GM04504 (cell line): ENCODE measurements at places on chromosomes 6 and 20.

DNA sequence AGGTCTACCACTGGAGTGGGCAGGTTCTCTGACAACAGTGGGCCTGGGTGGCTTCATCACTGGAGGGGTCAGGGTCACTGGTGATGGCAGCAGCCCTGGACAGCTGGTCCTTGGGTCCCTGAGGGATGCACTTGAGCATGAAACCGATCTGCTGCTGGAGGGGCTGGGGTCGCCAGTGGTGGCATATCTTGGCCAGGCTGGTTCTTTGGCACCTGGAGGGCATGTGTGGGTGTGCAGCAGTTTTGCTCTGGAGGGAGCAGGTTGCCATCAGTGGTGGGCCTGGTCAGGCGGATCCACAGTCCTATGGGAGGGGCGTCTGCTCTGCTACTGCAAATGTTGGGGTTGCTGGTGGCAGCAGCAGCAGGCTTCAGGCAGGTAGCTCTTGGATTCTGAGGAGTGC is 117.0 kb downstream of the AIG1 start:
- DNase-seq: no peak

GRCh38 chr6:56374841-56375369 is 127.5 kb upstream of the COL21A1 start:
- peak; percentile 60 for DNase-seq

- no peak for DNase-seq
Measured at GRCh38 chr20:694496-694895, 18.9 kb upstream of the SCRT2 start.

DNA sequence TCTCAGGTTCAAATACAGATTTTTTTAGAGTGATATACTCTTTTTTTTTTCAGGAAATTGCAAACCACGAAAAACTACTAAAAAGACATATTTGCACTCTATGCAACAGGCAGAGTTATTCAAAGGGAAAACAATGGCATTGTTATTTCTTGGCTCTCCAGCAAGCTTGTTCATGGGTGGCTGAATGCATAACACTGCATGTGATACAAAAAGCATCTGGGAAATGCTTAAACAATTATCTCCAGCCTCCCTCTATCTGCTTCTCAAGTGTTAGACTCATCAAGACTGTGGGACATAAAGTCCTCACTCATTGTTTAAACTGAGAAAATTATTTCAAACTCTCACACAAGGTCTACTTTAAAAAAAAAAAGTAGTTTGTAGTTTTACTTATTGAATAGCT is 7.3 kb upstream of the COL12A1 start:
- DNase-seq: no peak
